ENCODE measurements at places on chromosomes 1 and 21.

DNA sequence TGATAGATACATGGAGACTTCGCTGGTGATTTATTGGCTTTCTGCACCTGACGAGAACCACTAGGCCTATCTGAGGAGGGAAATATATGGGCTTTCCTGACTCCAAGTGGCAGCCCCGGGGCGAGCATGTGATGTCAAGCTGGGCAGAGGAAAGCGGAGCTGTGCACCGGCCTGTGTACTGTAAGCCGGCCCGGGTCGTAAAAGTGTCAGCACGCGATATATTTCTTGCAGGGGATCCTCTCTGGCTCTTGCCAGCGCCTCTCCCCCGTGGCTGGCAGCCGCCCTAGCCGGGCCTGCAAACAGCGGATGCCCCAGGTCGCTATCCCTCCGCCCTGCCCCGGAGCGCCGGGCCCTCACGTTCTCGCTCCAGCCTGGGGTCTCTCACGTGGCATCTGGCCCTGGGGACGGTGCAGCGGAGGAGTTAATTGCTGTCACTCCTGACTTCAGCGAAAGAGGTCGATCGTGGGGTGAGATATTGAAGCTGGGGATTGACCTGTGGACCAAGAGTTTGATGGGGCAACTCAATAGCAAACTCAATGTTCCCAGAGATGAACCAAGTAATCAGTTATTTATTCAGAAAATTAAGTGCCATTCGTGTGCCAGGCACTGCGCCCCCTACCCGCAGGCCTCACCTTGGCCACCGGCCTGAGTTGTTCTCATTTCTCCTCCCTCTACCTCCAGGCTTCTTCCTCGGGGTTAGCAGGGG, 41.0 kb upstream of the HAO2 start:
- peaks cover 5% of the 10 kb centered on the region for H3K27me3 ChIP-seq
- peak overlapping the region; percentile 86 for H3K4me3 ChIP-seq

DNA sequence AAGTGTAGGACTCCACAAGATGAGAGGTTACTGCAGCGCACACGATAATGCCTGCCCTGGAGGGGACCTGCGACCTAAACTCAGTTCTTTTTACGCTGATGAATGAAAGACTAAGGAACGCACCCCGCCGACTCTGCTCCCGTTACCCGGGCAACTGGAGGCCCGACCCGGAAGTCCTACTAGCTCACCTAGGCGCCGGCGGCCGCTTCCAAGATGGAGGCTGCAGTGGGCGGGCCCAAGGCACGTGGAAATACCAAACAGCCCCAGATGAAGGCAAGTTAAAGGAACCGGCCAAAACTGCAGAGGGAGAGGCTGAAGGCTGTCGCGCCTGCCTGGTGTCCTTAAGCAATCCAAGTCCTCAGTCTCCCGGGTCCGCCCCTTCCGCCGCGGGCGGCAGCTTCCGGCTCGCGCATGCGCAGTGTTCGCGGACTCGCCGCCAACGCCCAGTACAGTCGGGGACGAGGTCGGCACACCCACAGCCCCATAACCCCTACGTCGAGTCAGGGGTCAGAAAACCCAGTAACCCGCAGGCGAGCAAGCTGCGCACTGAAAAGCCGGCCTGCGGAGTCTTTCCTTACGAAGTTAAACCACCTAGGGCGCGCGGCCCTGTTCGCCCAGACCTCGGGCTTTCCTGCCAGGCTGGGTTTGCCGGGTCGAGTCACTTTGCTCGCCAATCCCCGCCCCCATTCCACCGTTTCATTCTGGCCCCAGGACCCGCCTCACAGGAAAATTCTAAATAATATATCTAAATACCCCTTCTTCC, at the start of gene SETD4:
Gene SETD4, minus strand, starts transcription at position 368 of the 763 bp plus-strand sequence. CDS start 1,638 bp downstream, outside the sequence.
- H3K36me3 ChIP-seq = peaks cover 12% of the 10 kb centered on the region
- peak within 1 kb of the TSS; percentile 96 for H3K27ac ChIP-seq
- peak; percentile 92 for DNase-seq
- H3K27me3 ChIP-seq = no peaks in the 10 kb centered on the region
- H3K4me3 ChIP-seq = peak within 1 kb of the TSS; percentile 93

DNA sequence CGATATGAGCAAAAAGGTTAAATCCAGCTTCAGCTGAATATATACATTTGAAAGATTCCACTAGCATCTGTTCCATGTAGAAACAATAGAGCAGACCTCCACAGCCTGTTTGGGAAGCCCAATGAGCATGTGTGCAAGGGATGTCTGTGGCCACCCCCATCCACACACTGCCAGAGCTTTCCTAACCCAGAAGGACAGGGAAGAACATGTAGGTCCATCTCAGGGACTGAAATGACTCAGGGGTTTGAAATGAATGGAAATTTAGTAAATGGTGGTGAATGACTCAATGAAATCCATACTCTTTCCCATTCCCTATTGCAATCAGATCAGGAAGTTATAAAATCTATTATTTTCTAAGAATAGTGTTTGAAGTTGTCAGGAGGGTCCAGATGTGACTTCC, 397.2 kb downstream of the DUSP10 start:
- H3K36me3 ChIP-seq = no peaks in the 10 kb centered on the region
- peaks cover 4% of the 10 kb centered on the region for H3K27me3 ChIP-seq
- no peak overlapping the region for H3K27ac ChIP-seq
- no peak overlapping the region for H3K4me3 ChIP-seq
- H3K4me1 ChIP-seq = no peaks in the 10 kb centered on the region
- no peak for DNase-seq

- no peaks in the 10 kb centered on the region for H3K36me3 ChIP-seq
- peak overlapping the region; percentile 33 for H3K27ac ChIP-seq
- DNase-seq = no peak
- H3K27me3 ChIP-seq = peaks cover 4% of the 10 kb centered on the region
Observed at GRCh38 chr1:17671741-17672140, 83.4 kb upstream of the ACTL8 start.

DNA sequence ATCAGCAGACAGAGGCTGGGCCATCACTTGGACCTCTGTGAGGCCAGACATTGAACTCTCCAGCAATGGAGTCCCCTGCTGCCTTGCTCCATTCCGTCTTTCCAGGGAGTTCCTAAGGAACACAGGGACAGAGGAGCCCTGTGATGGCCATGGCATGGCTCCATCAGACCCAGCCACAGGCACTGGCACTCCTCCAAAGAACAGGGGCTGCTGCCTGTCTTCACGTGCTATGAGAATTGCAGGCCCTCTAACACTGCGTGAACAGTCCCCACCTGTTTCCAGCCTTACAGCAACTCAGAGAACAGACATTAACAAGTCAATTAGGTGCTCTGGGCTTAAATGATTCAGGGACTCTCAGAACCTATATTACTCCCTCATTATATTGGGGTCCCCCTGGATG, 140.8 kb downstream of the ASTN1 start:
- H3K27ac ChIP-seq = no peak overlapping the region
- H3K4me1 ChIP-seq = no peaks in the 10 kb centered on the region
- H3K36me3 ChIP-seq = no peaks in the 10 kb centered on the region
- peaks cover 2% of the 10 kb centered on the region for H3K27me3 ChIP-seq

DNA sequence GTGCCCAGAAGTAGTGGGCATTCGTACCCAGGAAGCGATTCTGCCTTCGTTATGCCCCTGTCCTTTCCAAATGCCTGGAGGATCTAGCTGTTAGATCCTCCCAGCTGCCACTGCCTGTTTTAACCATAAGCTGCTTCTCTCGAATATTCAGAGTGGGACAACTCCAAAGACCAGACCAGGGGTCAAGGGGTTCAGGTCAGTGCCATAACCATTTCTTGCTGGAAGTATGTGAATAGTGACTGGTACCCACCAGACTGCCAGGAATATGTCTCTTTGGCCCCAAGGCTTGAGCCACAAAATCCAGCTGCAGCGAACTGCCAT, 914 bp upstream of the MTF1 start:
- peak overlapping the region; percentile 94 for H3K4me3 ChIP-seq
- H3K4me1 ChIP-seq = peaks cover 11% of the 10 kb centered on the region
- peak overlapping the region; percentile 89 for H3K27ac ChIP-seq
- no peak for DNase-seq
- no peaks in the 10 kb centered on the region for H3K27me3 ChIP-seq
